ENCODE measurements at places on chromosomes 3 and 15.

DNA sequence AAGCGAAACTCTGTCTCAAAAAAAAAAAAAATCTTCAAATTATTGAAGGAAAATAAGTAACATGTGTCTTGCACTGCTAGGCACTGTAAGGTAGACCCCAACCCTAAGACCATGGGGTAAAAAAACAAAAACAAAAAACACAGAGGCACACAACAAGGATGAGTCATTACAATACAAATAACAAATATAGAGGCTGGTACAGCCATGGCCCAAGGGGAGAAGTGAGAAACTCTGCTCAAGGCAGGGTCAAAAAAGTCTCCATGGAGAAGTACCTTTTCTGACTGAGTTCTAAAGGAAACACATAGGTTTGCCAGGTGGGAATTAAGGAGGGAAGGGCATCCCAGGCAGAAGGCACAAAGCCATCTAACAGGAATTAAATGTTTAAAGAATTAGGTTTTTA lies 54.5 kb downstream of the TOP2B start:
- DNase-seq: no peak

GRCh38 chr3:72444656-72445223 lies 403.5 kb downstream of the SHQ1 start:
- DNase-seq: no peak

- DNase-seq: no peak
Measured at GRCh38 chr3:187198490-187198889, 1.2 kb downstream of the RTP1 start.

DNA sequence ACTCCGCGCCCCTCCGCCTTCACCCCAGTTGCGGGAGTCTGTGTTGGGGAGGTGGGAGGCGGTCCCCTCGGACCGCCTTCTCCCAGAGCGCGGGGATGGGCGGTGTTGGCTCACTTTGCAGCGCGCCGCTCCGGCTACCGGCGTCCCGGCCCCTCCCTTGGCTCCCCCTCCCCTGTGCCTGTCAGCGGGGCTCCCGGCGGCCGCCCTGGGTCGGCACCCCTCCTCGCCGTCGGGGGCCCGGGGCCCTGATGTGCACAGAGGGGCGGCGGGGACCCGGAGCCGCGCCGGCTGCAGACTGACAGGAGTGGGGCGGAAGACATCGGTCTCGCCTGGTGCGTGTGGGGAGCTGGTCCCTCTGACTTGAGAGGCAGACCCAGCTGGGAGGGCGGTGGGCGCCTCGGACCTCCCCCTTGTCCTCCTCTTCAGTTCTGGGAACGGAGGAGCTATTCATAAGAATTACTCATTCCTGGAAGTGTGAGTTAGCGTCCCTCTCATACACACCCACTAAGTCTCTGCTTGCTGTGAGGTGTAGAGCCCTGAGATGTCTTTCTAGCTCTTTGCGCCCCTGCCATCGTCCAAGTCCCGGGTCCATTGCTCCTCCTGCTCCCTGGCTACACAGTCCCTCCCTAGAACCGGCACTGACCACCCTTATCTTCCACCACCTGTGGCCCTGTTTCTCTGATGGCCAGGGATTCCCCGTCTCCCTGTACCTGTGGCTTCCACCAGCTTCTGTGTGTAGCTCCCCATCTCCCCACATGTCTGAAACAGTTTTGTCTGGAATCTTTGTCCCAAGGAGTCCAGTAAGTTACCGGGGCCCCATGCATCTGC lies 42.3 kb upstream of the ROPN1 start:
- no peak for DNase-seq

Measured in activated CD4-positive, alpha-beta T cell treated with anti-CD3 and anti-CD28 coated beads for 4 hours (primary cell).